ENCODE measurements at places on chromosomes 5 and 9. TPM values are rescaled to one million over a fixed set of nuclear protein-coding genes. Genes with fewer than 3 reads are reported as not detected.

The WNK2 gene
- polyA plus RNA-seq = 13.3 TPM

The BNIP1 gene
- polyA plus RNA-seq = 12.8 TPM

The C5orf34 gene
- 3.5 TPM for polyA plus RNA-seq

The CLINT1 gene
- 64.1 TPM for polyA plus RNA-seq

The HTR1A gene
- not detected for polyA plus RNA-seq

The OR1Q1 gene
- polyA plus RNA-seq = not detected

The SLC6A19 gene
- not detected for polyA plus RNA-seq

The THBS4 gene
- 131 TPM for polyA plus RNA-seq

The RABGAP1 gene
- polyA plus RNA-seq = 41.1 TPM

The FUT7 gene
- polyA plus RNA-seq = not detected

The SLC25A2 gene
- polyA plus RNA-seq = not detected

The LOX gene
- 113 TPM for polyA plus RNA-seq

The KIF4B gene
- polyA plus RNA-seq = not detected

The ENTPD2 gene
- 16.5 TPM for polyA plus RNA-seq

The NKD2 gene
- polyA plus RNA-seq = 1.6 TPM

The LCP2 gene
- polyA plus RNA-seq = 5.3 TPM

The RNF183 gene
- 0.18 TPM for polyA plus RNA-seq

The PCDHGA7 gene
- 1.2 TPM for polyA plus RNA-seq

The PRDM9 gene
- not detected for polyA plus RNA-seq

The FRRS1L gene
- polyA plus RNA-seq = 2.4 TPM

The FOXD4L5 gene
- 0.86 TPM for polyA plus RNA-seq

The FOXD4L6 gene
- not detected for polyA plus RNA-seq

The PRELID1 gene
- 71.3 TPM for polyA plus RNA-seq

The WNT8A gene
- not detected for polyA plus RNA-seq

The ECSCR gene
- 31.1 TPM for polyA plus RNA-seq

The SPOCK1 gene
- polyA plus RNA-seq = 6.7 TPM

The ASPN gene
- 417 TPM for polyA plus RNA-seq

The DDX31 gene
- polyA plus RNA-seq = 8.3 TPM

The SPATA31E1 gene
- polyA plus RNA-seq = not detected

The APBA1 gene
- polyA plus RNA-seq = 6.4 TPM

The PCDHGB3 gene
- 1.5 TPM for polyA plus RNA-seq

The KCNV2 gene
- polyA plus RNA-seq = 0.24 TPM

The HNRNPAB gene
- polyA plus RNA-seq = 89.1 TPM

The SYK gene
- 3.3 TPM for polyA plus RNA-seq

The STPG3 gene
- polyA plus RNA-seq = 0.23 TPM

The HARS1 gene
- 49.2 TPM for polyA plus RNA-seq

The CYLC2 gene
- polyA plus RNA-seq = not detected

The TMEM250 gene
- polyA plus RNA-seq = 17.4 TPM

The FBLL1 gene
- 0.56 TPM for polyA plus RNA-seq

The SPATA6L gene
- polyA plus RNA-seq = 0.50 TPM

The IL13 gene
- not detected for polyA plus RNA-seq

The NUTM2F gene
- polyA plus RNA-seq = not detected

The SPATA31A1 gene
- not detected for polyA plus RNA-seq

The ARHGEF39 gene
- polyA plus RNA-seq = 5.4 TPM

The HTR4 gene
- polyA plus RNA-seq = not detected

The SPATA31D3 gene
- polyA plus RNA-seq = not detected

The PCDHGA1 gene
- 0.52 TPM for polyA plus RNA-seq

The PCDHGA8 gene
- polyA plus RNA-seq = 0.43 TPM

The KCNT1 gene
- 11.5 TPM for polyA plus RNA-seq

The PRUNE2 gene
- polyA plus RNA-seq = 11.7 TPM

The SPINK4 gene
- polyA plus RNA-seq = not detected

The MCC gene
- 22.2 TPM for polyA plus RNA-seq

The DIPK1B gene
- polyA plus RNA-seq = 13.9 TPM

The CENPK gene
- 13.8 TPM for polyA plus RNA-seq

The SCGB3A2 gene
- polyA plus RNA-seq = not detected
